ENCODE measurements at places on chromosomes 7 and 10. TPM values are rescaled to one million over a fixed set of nuclear protein-coding genes. Genes with fewer than 3 reads are reported as not detected.

The TMEM236 gene
- total RNA-seq, result 0.80 TPM

The TMEM273 gene
- 3.1 TPM for total RNA-seq

The AUTS2 gene
- 1.2 TPM for total RNA-seq

The RPP38 gene
- total RNA-seq, result 5.4 TPM

The NXPH1 gene
- not detected for total RNA-seq

The MMP21 gene
- total RNA-seq, result not detected

The POLR2J gene
- 28.8 TPM for total RNA-seq

The MMS19 gene
- 102 TPM for total RNA-seq

The HYAL4 gene
- 0.49 TPM for total RNA-seq

The AGR3 gene
- not detected for total RNA-seq

The GRK5 gene
- total RNA-seq, result 31.2 TPM

The SFMBT2 gene
- 1.6 TPM for total RNA-seq

The NUDT1 gene
- 44.4 TPM for total RNA-seq

The KMT2E gene
- 34.2 TPM for total RNA-seq

The SLC29A3 gene
- 1.8 TPM for total RNA-seq

The CASTOR2 gene
- total RNA-seq, result 5.4 TPM

The ALOX5 gene
- not detected for total RNA-seq

The PRKCQ gene
- 0.07 TPM for total RNA-seq

The ACTL6B gene
- not detected for total RNA-seq

The C10orf105 gene
- not detected for total RNA-seq

The ZCWPW1 gene
- total RNA-seq, result 0.98 TPM

The JAKMIP3 gene
- total RNA-seq, result not detected

The GRM8 gene
- total RNA-seq, result not detected

The SGMS1 gene
- 62.9 TPM for total RNA-seq

The HILPDA gene
- 8.7 TPM for total RNA-seq

The GARS1 gene
- total RNA-seq, result 302 TPM

The FAM25G gene
- total RNA-seq, result not detected

The H2BK1 gene
- total RNA-seq, result not detected

The FAM25C gene
- total RNA-seq, result not detected

The AGMO gene
- total RNA-seq, result 1.6 TPM

The WDR86 gene
- total RNA-seq, result not detected

The SAMD9L gene
- total RNA-seq, result 40.4 TPM

The GIMAP4 gene
- total RNA-seq, result 62.7 TPM

The HOXA1 gene
- total RNA-seq, result 2.3 TPM

The ZNF804B gene
- not detected for total RNA-seq

The PRPS1L1 gene
- total RNA-seq, result not detected

The PGAM2 gene
- total RNA-seq, result not detected

The AGAP3 gene
- total RNA-seq, result 41.0 TPM

The PROSER2 gene
- 26.4 TPM for total RNA-seq

The AKR1B15 gene
- total RNA-seq, result not detected

The FOXP2 gene
- 0.34 TPM for total RNA-seq

The SPDYE9 gene
- total RNA-seq, result not detected

The TFR2 gene
- total RNA-seq, result 0.44 TPM
